ENCODE measurements at places on chromosomes 12 and 14.

DNA sequence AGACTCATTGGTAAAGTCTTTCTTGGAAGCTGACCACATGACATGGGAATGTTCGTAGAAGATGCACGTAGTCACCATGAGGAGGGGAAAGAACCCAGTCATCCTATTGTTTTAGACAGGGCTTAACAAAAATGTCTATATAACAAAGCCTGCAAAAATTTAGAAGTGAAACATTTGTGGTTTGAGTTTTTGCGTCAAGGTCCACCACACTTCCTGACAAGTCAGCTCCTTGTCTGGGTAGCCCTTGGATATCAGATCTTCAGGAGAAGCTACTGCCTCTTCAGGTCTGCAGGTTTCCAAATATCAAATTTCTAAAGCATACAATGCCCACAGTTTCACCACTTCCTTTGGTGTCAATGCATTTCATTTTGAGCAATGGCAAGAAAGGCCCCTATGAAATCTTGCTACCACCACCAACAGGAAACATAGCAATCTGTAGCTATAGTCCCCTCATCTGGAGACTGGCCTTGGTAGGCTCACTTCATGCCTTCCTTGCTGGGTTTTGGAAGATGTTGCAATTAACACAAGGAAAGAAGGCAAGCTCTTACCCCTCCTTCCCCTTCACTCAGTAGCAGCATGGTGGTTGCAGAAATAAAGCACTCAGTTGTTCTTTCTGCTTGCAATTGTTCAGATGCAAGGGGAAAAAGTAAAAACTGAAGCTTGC, 235.2 kb downstream of the PCNX1 start:
- DNase-seq = peak; percentile 78

DNA sequence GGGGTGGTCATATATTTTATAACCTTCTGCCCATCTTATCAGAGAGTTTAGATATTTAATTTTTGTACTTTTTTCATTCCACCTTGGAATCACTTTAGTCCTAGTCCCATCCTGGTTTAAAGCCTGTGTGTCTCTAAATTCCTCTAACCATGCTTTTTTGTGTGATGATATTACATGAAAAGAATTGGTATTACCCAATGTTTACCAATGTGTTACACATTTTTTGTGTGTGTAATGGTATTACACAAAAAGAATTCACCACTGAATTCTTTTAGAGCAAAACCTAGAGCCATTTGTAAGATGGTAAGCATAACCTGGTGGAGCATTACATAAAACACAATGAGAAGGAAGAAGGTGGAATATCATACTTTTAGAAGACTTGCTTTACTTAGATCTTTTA, 77.5 kb downstream of the FAR2 start:
- DNase-seq = no peak

GRCh38 chr14:92121207-92121669, 268 bp downstream of the NDUFB1 start:
- no peak for DNase-seq

GRCh38 chr12:50686976-50687375, 76.9 kb upstream of the ATF1 start:
- no peak for DNase-seq

DNA sequence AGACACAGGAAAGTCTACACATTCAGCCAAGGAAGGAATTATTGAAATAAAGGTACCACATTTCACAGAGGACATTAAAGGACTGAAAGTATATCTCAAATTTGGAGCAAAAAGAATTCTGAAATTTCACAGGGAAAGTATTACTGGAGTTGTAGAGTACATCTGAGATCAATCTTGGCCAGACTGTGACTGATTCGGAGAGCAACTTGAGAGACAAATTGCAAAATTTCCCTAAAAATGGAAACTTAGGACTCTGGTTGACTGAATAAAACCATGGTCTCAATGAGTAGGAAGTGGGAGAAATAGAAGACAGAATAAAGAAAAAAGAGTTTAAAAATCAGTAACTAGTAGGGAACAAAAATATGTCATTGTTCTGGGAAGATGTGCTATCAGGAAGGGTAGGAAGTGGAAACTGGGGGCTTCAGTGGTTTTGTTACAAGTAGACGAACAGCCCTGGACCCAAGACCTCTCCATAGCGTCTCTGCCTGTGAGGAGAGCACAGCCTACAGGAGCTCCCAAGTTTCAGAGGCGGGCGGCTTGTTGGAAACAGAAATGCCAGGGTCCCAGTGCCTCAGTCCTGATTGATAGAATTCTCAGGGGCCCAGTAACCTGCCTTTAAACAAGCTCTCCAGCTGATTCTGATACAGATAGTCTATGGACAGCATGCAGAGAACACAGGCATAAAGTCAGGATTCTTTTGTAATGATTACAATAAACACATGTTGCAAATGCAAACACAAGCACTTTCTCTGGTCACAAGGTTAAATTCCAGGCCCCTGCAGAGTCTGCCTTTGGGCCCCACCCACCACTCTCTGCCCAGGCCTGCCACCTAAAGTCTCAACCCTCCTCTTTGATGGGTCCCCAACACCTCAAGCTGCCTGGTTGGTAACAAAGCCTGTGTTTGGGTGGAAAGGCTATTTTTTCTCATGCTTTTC, 63.1 kb downstream of the BBS10 start:
- DNase-seq = no peak

DNA sequence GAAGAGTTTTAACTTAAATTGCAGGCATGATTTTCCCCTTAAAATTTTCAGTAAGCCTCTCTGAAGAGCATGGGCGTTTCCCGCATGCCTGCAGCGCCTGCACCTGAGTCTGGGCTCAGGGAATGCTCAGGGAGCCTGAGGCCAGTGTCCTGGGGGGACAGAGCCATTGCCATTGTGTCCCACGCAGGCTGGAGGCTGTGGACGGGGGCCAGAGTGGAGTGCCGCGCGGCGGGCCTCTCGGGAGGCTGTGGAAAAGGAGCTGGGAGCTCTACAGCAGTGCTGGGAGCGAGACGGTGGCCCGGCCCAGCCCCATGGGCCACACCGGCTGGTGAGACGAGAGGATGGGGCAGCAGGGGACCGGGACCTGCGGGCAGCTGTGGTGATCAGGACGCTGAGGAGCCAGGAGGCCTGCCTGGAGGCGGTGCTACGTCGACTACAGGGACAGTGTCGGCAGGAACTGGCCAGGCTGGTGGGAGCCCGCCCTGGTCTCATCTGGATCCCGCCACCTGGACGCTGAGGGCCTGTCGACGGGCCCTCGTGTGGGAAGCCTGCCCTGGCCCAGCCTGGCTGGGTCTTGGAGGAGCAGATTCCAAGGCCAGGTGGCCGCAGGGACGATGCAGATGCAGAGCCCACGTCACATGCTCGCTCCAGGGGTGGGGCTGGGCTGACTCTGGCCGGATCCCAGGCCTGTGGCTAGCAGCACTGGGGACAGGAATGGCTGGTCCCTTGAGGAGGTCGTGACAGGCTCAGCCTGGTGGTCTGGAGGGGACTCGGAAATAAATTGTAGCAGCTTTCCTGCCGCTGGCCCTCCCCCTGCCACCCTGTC, 7.6 kb downstream of the TEDC1 start:
- no peak for DNase-seq

DNA sequence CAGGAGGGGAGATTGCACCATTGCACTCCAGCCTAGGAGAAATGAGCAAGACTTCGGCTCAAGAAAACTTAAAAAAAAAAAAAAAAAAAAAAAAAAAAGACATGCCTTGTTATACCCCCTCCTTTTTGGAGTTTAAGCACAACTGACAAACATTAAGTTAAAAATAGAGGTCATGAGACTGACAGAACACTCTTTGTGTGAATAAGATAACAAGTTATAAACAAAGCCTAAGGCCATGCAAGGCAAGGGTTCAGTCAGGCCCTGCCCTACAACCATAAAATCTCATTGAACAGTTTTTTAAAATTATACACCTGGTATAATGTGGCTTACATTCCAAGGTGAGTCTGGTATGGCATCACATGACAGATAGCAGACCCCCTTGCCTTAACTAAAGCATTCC, 39.3 kb downstream of the TSPAN19 start:
- DNase-seq = no peak

- peak; percentile 45 for DNase-seq
Measured at GRCh38 chr14:61145034-61145902, 135.9 kb downstream of the TMEM30B start.

DNA sequence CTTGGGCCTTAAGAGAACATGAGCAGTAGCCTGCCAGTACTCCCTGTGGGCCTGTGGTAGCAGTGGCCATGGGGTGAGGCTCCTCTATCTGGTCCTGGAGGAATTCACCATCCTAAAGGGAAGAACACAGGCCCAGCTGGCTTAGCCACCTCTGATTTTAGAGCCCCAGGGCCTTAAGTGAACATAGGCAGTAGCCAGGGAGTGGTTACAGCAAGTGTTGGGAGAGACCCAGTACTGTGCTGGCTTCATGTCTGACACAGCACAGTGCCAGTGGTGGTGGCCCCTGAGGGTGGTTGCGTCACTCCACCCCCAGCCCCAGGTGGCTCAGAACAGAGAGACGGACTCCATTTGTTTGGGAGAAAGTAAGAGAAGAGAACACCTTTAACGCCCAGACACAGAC, 105.1 kb downstream of the TXNDC16 start:
- DNase-seq = no peak

DNA sequence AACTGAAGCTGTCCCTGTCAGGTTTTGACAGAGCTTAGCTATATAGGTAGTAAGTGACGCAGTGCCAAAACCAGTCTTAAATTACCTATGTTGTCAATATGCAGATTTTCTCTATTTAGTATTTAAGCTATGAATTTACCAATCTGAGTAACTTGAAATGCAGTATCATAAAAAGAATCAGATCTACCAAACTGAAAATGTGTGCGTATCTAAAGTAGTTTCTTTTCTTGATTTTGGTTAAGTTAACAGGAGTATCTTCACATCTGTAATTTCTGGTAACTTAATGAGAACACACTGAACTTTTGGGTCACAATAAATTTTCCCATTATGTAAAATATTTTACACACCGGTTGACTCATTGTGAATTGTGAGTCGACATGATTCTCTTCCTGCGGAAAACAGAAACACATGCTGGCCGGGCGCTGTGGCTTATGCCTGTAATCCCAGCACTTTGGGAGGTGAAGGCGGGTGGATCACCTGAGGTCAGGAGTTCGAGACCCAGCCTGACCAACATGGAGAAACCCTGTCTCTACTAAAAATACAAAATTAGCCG, 45.1 kb downstream of the TRAF3 start:
- DNase-seq = no peak

DNA sequence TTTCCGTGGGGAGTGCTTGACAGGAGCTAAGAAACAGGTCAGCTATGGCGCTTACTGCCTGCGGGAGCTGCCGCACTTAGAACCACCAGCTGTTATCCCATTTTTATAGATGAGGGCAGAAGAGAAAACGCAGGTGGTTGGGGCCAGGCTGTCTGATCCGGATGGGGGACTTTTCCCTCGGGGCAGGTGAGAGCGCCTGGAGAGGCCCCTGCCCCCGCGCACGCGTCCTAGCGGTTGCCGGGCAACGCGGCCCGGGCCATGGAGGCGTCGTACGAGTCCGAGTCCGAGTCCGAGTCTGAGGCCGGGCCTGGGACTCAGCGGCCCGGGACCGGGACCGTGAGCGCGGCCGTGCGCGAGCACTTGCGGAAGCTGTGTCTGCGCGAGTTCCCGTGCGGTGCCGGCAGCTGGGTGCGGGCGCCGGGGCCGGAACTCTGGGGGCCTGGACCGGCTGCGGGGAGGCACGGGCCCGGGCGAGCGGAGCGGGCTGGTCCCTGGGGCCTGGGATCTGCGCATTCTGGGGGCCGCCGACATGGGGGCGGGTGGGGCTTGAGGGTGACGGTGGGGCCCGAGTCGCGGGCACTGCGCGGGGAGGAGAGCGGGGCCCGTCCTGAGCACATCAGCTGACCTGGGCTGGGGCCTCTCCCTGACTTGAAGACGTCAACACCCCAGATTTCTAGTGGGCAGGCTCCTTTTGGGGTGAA, at the start of gene LRRC43:
Gene LRRC43, plus strand, starts transcription at position 237 of the 701 bp plus-strand sequence. Its CDS starts 22 bp downstream, at position 259.
- no peak for DNase-seq

DNA sequence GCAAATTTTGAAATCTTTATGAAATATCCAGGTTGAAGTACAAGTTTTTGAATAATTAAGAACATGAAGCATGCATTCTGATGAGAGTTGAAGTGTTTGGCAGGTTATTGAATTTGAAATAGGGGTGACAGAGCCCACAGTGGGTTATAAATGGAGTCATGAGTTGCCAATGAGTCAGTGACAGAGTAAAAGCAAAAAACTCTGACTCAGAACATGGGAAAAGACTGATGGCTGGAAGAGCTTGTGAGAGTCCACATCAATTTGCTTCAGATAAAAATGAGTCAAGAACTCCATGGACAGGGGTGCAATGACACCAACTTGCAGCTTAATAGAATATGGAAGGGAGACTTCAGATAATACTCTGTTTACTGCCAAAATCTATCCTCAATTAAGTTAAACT, 105.3 kb downstream of the SLC6A15 start:
- DNase-seq = no peak

GRCh38 chr14:35986219-35986573, 160.1 kb downstream of the BRMS1L start:
- no peak for DNase-seq

DNA sequence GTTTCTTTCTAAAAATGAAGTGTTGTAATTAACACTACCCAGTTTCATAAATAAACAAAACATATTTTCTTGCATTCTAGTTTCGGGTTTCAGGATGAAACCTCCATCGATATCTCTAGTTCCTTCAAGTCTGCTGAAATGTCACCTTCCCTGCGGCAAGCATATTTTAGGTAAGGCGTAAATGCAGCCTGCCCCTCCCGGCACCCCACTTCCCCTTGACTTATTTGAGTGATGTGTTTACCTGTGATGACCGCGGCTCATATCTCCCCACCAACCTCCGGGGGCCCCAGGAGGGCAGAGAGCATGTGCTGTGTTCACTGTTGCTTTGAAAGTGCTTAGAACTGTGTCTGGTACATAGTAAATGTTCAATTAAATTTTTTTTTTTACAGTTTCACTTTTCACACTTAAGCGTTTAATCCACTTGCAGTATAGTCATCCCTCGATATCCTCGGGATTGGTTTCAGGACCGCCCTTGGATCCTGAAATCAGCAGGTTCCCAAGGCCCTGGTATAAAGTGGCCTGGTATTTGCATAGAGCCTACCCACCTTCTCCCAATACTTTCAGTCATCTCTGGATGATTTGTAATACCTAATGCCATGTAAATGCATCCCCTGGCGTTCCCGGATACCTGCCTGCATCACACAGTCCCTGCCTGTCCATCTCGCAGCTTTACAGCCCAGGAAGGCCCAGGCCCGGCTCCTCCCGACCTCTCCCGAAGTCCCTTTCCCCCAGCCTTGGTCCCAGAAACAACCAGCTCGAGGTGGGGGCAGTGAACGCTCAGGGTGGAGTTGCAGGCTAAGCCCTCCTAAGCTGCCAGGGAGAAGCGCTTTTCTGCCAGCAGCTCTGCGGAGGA, 40.2 kb upstream of the FBRSL1 start:
- no peak for DNase-seq

GRCh38 chr14:50062438-50063085, 53.8 kb downstream of the VCPKMT start:
- peak; percentile 58 for DNase-seq

- no peak for DNase-seq
Measured at GRCh38 chr14:67405771-67406170, 6.2 kb downstream of the PLEK2 start.

Data from keratinocyte (primary cell).